ENCODE measurements at places on chromosomes 7 and 10.

DNA sequence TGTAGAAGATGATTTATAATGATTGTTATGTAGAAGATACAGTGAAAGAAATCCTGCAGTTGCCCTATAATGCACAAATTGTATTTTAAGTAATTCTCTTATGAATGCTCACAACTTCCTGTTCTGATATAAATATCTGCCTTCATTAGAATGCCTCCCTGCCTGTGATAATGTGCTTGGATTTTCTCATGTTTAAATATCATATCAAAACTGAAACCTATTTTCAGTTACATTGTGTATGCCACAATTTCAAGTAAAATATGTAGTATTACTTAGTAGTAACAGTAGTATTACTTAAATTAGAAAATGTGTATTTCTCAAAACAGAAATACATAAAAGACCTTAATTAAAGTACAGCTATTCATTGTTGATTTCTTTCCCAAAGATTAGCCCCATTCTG, 41.1 kb upstream of the TFEC start:
- DNase-seq, result no peak

GRCh38 chr7:30285536-30286284, 1.3 kb downstream of the ZNRF2 start:
- peak; percentile 25 for DNase-seq

DNA sequence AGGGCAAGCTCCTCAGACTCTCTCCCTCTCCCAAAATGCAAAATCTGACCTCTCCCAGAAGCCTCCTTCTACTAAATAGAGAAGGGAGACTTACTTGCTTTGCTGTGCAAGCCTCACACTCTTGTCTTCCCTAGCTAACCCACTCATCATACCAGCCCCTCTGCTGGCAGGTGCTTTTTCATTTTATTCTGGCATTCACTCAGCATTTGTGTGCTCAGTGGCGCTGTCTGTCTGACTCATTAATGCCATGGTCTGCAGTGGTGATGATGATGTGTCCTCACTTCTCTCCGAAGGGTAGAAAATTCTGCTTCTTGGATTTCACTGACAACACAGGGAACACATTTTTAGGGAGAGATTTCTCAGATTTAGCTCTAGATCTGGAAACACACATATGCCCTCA, 22.0 kb upstream of the BTRC start:
- DNase-seq, result no peak

- no peak for DNase-seq
These were observed 320.8 kb upstream of the NRP1 start for GRCh38 chr10:33655165-33655815.

DNA sequence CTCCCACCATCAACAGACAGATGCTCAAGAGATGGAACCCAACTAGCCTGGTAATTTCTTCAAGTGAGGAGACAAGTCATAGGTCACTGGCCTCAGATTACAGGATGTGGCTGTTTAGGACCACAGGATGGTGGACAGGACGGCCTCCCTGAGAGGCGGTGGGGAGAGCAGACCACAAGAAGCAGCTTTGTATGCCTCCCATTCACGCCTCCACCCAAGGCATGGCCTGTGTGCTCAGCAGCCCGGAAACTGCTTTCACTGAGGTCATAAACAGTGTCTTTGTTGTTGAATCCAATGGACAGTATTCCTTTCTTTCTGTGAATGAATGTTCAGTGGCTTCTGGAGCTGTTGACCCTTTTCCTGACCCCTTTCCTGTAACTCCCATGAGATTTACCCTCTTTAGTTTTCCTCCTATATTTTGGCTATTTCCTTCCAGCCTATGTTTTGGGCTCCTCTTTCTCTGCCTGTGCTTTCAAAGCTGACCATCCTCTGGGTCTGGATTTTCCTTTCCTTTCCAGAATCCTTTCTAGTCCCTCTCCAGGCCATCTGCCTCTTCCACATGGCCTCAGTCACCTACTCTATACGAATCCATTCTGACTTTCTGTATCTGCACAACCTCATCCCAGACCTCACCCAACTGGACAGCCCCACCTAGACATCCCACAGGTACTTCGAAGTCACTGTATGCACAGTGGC, 32.4 kb upstream of the INPP5F start:
- peak; percentile 64 for DNase-seq

GRCh38 chr10:13882119-13882711, 295.4 kb downstream of the PRPF18 start:
- peak; percentile 35 for DNase-seq

DNA sequence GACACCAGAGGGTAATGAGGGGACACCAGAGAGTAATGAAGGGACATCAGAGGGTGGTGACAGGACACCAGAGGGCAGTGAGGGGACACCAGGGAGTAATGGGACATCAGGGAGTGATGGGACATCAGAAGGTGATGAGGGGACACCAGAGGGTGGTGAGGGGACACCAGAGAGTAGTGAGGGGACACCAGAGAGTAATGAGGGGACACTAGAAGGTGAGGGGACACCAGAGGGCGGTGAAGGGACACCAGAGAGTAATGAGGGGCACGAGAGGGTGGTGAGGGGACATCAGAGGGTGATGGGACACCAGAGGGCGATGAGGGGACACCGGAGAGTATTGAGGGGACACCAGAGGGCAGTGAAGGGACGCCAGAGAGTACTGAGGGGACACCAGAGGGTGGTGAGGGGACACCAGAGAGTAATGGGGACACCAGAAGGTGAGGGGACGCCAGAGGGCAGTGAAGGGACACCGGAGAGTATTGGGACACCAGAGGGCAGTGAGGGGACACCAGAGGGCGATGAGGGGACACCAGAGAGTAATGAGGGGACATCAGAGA, 10.6 kb downstream of the NACAD start:
- DNase-seq, result no peak

GRCh38 chr10:49279015-49279880, 19.7 kb upstream of the C10orf71 start:
- DNase-seq, result no peak

DNA sequence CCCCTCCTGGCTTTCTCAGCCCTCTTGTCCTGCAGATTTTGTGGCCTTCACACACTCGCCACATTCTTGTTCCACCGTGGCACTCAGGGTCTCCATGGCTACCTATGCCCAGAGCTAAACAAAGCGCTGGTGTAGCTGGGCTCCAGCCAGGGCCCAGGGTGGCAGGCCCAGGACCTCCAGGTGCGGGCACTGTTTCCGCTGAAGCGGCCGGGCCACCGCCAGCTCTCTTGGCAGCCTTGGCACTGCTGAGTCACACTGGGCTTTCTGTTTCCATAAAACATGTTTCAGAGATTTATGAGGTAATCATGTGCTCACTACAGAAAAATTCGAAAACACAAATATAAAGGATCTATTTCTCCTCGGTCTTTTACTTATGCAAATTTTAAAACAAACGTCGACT, 51.3 kb downstream of the AOC1 start:
- peak; percentile 30 for DNase-seq

GRCh38 chr7:88233828-88234227, 14.0 kb upstream of the SRI start:
- DNase-seq, result no peak

- DNase-seq, result peak; percentile 71
These were observed 5.9 kb upstream of the ITGA8 start for GRCh38 chr10:15725603-15726002.

GRCh38 chr10:69048103-69048502, 39.8 kb upstream of the SRGN start:
- no peak for DNase-seq

DNA sequence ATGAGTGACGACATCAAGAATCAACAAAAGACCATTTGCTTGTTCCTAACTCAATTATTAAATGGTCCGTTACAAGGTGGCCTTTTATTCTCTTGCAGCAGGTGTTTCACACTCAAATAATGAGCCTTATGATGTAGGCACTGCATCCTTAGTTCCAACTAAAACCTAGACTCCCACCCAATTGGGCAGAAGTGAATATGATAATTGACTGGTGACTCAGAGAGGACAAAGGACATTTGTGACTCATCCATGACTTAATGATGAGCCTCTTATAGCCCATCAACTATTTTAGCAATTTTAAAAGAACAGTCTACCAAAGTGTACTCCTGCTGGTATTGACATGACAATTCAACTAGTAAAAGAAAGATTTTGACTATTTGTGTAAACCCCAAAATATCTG, 1027.8 kb upstream of the PHF14 start:
- DNase-seq, result no peak

GRCh38 chr7:157980774-157981173, 606.8 kb downstream of the PTPRN2 start:
- no peak for DNase-seq

- no peak for DNase-seq
These were observed 551 bp downstream of the WASL start for GRCh38 chr7:123748171-123748733.

GRCh38 chr7:32892521-32893206, 1.1 kb upstream of the KBTBD2 start:
- DNase-seq, result peak; percentile 63

DNA sequence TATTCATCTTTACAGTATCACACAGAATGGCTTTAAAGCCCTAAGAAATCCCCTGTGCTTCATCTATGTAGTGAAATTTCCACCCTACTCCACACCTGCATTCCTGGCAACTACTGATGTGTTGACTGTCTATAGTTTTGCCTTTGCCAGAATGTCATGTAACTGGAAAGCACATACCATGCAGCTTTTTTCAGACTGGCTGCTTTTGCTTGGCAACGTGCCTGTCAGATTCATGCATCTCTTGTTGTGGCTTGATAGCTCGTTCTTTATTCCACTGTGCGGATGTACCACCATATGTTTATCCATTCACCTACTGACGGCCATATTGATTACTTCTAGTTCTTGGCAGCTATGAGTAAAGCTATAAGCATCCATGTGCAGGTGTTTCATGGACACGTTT, 30.6 kb downstream of the RBM17 start:
- no peak for DNase-seq

DNA sequence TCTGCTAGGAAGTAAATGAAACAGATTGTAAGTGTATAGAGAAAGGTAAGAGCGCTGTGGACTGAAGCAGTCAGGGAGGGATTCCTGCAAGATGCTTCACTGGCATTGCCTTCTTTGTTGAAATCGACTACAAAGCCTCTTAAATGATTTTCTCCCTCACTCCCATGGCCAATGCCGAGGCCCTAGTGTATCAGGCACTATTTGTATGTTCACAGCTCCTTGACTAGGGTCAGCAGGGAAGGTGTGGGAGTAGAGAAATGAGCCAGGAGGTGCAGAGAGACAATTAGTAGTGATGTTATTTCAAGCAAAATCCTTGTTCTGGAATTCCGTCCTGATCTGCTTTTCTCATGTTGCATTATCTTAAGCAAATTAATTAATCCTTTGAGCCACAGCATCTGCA, 22.9 kb upstream of the DUSP5 start:
- no peak for DNase-seq

GRCh38 chr7:36265680-36266079, 112.6 kb downstream of the EEPD1 start:
- DNase-seq, result no peak

DNA sequence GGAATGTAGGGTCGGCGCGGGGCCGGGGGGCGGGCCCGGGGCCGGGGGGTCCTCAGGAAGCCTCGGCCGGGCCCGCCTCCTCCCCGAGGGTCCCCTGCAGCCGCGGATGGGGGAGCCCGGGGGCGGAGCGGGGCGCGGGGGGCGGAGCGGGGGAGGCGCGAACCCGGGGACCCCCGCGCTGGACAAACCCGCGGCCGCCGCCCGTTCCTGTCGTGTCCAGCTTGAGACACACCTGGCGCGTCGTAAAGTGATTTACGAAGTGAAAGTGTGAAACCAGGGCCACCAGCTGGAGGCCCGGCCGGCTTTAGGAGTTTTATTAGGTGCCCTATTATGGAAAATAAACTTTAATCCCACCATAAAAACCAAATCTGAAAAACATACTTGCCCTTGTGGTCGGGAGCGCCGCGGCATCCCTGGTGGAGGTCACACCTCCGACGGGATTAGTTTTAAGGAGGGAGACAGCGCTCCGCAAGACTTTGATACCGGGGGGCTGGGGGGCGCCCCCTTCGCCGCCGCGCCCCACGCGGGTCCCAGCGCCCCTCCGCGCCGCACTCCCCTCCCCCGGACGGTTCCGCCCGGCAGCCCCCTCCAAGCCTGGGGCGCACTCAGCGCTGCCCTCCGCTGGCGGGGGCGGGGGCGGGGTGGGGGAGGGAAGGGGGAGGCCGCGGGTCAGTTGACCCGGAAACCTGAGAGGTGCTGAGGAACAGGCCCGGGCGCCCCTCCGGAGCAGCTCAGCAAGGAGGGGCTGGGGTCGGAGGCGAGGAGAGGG, 10.3 kb downstream of the MNX1 start:
- DNase-seq, result no peak

DNA sequence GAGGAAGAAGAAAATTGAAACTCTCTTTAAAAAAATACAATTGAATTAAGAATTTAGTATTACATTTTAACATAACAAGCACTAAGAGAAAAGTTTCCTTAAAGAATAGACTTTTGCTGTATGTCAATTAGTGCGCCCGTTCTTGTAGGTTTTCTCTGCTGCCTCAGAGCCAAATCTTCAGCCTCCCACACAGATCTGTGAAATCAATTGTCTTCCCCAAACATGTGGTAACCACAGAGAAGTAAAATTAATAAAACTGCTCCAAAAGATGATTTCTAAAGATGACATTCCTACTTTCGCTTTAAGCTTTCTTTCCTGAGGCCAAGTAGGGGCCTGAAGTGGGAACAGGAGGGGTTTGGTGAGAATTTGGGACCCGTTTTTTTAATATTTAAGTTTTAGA, 113.2 kb upstream of the ADO start:
- no peak for DNase-seq

DNA sequence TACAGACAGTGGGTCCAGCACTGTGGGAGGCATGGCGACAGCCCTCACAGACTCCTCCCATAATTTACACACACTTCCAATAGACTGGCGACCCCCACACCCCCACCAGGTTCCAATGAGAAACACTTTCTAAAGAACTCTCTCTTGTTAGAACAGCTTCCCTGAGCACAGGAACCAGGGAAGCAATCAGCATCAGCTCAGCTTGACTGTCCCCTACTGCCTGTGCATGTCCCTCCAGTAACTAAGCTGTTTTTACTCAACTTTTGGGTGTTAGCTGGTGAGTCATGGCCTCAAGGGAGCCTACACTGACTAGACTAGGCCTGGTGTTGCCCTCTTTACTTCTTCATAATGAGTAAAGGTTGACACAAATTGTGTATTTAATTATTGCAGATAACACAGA, 32.6 kb upstream of the HERPUD2 start:
- DNase-seq, result no peak

DNA sequence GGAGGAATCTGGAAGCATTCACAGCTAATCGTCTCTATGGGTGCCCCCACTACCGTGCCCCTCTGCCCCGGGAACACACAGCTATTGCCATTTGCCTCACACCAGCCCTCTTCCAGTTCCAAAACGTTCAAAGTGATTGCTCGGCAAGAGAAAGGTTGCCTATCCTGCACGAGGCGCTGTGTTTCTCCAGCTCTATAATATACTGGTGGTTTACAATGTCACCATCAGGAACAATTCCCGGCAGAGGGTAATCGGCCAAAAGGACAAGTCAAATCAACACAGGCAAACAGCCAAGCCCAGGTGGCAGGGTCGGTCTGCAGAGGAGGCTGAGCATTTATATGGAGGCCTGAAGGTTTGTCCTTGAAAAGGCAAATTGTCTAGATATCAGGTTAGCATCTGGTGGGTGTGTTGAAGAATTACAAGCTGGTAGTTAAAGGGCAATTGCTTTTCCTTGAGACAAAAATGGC, 29.2 kb upstream of the TNS3 start:
- DNase-seq, result no peak

- DNase-seq, result no peak
These were observed 69.2 kb downstream of the C10orf105 start for GRCh38 chr10:71650397-71650796.

GRCh38 chr7:46972205-46972604, 609.7 kb downstream of the TNS3 start:
- no peak for DNase-seq
